ENCODE measurements at places on chromosomes 5 and 9.

- DNase-seq = no peak
Observed at GRCh38 chr9:132182314-132183091, 20.6 kb downstream of the NTNG2 start.

- DNase-seq = no peak
Observed at GRCh38 chr5:153445875-153446579, 44.4 kb upstream of the GRIA1 start.

DNA sequence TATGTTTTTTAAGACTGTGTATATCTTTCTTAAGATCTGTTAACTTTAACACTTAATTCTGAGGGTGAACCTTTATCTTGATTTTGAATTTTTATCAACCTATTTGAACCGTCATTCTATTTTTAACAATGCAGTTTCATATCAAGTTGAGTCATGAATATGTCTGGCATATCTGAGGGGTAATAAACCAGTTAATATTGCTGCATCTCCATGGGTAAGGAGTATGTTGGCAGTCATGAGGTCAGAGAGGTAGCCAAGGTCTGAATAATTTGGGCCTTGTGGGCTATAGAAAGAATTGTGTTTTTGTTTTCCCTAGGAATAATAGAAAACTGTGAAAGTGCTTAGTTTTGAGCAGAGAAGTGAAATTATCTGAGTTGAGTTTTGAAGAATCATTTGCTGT, 419.0 kb downstream of the PLK2 start:
- no peak for DNase-seq

DNA sequence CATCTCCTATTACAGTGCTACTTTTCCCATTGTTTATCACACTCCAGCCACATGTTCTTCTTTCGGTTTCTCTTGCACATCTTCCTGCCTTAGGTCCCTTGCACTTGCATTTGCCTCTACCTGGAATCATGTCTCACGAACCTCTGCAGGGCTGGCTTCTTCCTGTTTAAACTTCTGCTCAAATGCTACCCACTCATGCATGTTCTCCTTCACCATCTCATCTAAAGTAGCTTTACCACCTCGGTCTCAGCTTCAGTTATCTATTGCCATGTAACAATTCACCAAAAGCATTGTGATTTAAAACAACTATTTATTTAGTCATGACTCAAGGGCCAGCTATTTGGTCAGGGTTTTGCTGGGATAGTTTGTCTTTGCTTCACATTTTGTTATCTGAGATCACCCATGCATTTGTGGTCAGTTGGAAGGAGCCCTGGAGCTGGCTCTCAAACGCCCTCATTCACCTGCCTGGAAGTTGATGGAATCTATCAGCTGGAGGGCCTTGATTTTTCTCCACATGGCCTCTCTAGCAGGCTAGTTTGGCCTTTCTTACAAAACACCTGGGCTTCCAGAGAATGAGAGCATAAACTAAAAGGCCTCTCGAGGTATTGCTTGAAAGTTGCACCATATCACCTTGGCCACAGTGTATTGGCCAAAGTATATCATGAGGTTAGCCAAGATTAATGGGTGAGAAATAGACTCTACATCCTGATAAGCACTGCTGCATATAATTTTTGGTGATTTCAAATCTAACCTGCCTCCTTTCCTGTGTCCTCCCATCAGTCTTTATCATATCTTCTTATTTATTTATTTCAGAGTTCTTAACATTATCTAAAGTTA, 21.4 kb downstream of the SPINK1 start:
- DNase-seq = no peak

DNA sequence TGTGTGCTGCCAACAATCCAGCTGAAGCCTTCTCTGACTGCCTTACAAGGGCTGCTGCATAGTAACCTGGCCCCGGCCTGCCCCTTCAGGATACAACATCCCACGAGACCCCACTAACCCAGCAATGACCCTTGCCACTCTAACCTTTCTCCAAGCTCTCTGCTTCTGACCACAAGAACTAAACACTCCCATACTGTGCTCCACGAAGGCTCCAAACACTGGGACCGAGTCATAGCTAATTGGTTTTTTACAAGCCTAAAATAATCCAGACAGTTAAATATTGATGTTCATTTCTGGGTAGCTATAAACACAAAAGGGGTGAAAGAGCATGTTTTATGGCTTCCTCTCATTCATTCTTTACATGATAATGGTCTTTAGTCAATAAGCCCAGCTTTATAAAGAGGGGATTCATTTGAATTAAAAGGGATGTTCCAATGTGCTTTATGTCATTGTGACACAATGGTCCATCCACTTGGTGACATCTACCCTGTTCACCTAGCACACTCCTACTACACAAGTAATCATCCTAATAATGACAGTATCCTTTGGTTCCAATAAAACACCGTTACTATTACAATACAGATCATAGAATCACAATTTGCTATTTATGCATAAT, 16.2 kb upstream of the TLE4 start:
- no peak for DNase-seq

GRCh38 chr9:107733523-107733894, 243.9 kb upstream of the KLF4 start:
- no peak for DNase-seq

- DNase-seq = no peak
Observed at GRCh38 chr9:91210318-91210717, 151.4 kb downstream of the AUH start.

- DNase-seq = no peak
Observed at GRCh38 chr9:4160249-4160648, 139.6 kb downstream of the GLIS3 start.

GRCh38 chr5:83608122-83608521, 112.5 kb downstream of the HAPLN1 start:
- DNase-seq = no peak

- DNase-seq = no peak
Observed at GRCh38 chr5:153952893-153953292, 85.8 kb downstream of the FAM114A2 start.
